ENCODE measurements at places on chromosomes 6 and 20.

- DNase-seq: no peak
Measured at GRCh38 chr6:28537509-28538140, 11.9 kb downstream of the GPX5 start.

DNA sequence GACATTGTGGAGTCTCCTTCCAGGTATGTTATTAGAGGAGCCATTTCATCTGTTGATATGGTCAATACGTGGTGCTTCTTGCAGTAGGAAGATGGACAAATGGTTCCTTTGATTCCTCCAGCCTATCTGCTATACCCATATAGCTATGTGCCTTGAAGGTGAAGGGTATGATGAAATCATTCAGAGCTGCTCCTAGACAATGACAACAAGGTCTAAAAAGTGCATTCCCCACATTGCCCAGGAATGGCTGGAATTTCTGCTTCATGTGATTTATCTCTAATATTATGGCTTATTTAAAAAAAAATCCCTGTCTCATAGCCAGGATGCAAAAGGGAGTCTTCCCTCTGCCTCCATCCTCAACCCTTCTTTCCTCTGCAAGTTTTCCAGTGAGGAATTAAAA, 14.1 kb downstream of the DAAM2 start:
- DNase-seq: no peak

DNA sequence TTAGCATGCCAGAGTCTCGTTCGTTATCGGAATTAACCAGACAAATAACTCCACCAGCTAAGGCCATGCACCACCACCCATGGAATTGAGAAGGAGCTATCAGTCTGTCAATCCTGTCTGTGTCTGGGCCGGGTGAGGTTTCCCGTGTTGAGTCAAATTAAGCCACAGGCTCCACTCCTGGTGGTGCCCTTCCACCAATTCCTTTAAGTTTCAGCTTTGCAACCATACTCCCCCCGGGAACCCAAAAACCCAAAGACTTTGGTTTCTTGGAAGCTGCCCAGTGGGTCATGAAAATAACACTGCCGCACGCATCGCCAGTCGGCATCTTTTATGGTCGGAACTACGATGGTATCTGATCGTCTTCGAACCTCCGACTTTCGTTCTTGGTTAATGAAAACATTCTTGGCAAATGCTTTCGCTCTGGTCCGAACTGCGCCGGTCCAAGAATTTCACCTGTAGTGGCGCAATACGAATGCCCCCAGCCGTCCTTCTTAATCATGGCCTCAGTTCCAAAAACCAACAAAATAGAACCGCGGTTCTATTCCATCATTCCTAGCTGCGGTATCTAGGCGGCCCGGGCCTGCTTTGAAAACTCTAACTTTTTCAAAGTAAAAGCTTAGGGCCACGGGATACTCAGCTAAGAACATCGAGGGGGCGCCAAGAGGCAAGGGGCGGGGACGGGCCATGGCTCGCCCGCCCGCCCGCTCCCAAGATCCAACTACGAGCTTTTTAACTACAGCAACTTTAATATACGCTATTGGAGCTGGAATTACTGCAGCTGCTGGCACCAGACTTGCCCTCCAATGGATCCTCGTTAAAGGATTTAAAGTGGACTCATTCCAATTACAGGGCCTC, 1958.5 kb upstream of the DEFB115 start:
- DNase-seq: no peak

- no peak for DNase-seq
Measured at GRCh38 chr6:80145509-80145908, 39.0 kb downstream of the BCKDHB start.

DNA sequence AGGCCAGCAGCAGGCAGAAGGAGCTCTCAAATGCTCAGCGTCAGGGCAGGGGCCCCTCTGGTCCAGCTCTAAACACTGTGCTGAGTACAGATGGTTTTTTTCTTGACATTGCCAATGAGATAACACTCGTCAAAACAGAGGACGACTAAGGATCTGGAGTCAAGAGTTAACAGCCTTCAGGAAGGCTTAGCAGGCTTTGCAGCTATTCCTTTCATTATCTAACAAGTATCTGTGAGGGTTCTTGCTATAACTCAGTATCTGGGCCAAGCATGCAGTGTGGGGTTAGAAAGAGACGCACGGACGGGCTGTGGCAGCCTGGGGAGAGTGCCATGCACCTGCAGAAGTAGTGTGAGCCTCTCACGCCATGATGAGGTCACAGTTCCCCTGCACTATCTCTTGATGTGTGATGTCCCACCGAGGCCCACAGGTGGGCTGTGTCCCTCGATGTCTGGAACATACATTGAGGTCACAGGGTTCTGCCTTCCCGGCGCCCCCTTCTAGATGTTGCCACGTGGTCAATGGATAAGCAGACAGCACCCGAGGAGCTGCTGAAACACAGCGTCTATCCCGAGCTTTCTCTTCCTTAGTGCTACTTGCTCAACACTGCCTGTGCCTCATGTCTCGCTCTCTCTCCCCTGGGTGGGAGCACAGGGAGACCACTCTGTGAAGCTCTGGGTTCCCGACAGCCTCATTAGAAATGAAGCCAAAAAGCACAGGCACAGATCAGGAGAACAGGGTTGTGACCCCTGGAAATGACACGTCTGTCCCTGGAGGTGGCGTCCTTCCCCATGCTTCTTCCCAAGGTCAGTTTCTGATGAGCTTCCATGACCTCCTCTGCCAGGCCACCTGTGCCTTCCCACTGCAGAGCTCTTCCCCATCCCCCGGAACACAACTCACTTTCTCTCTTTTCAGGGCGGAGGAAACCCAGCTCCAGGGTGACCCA, 85.5 kb upstream of the RPS6KA2 start:
- DNase-seq: no peak

GRCh38 chr6:109794201-109794923, 103.3 kb downstream of the FIG4 start:
- DNase-seq: no peak

- peak; percentile 44 for DNase-seq
Measured at GRCh38 chr6:100001915-100002388, 7.9 kb upstream of the MCHR2 start.

DNA sequence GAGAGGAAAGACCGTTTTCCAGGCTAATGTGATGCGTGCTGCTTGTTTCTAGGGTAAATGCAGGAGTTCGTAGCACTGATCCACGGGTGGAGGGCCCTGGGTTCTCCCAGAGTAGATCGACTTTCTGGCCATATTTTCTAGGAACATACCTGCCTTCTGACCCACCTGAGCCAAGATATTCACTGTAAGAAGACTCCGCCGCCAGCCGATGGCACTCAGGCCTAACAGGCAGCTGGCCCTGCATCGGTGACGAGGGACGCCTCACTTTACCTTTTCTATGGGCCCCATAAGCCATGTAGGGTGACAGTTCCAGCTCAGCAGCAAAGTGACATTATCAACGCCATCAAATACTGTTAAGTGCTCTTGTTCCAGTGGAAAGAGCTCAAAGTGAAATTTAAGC, 30.2 kb upstream of the FRMD1 start:
- no peak for DNase-seq

DNA sequence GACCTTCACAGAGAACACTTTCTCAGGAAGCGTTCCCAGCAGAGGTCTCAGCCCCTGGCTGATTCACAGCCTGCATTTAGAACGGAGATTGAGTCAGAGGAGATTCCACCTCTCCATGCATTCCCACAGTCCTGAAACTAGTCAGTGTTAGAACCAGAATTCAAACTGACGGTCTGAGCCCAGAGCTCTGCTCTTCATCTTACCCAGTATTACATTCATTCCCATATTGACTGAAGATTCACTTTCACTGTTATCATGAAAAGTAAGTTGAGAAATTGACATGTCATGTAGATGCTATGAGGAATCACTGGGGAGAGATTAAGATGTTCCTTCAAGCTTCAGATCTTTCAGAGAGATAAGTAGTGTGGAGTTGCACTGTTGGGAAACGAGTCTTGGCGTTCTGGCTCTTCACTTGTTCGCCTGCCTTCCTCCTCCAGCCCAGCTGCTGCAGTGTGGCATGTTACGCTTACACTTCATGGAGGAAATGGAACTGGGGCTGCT, 28.3 kb downstream of the MAS1 start:
- DNase-seq: no peak

DNA sequence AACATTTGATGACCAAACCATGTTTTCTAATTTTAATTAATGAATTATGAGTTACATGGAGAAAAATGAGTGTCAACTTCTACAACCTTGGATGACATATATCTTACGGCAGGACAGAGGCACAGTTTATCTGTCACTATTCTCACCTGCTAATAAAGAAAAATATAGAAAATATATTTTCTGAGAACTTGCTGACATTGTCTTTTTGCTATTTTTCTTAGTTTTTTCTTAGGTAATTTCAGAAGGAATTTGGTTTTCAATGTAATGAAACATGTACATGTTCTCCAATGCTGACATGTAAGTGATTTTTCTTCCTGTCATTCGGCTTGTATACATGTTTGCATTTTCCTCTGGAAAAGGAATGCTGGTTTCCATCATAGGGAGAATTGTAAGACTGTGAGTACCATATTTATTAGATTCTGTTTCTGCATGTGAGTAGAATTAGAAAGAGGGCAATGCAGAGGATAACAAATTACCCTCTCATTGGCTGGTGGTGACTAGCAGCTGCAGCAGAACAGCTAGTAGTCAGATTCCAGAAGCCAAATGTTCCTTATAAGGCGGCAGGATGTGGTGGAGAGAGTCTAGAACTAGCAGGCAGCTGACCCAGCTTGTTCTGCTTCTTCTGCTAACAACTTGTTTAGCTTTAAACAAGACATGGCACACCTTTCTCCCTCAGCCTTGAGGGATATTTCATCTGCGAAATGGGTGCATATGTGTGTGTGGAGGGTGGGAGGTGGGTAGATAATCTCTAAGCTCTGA, 132.8 kb upstream of the SPACA1 start:
- no peak for DNase-seq

GRCh38 chr20:42391807-42392206, 773.6 kb upstream of the CHD6 start:
- DNase-seq: no peak

- no peak for DNase-seq
Measured at GRCh38 chr6:70708448-70708847, 40.8 kb downstream of the SMAP1 start.

GRCh38 chr6:11331111-11331510, 98.6 kb upstream of the NEDD9 start:
- DNase-seq: no peak

DNA sequence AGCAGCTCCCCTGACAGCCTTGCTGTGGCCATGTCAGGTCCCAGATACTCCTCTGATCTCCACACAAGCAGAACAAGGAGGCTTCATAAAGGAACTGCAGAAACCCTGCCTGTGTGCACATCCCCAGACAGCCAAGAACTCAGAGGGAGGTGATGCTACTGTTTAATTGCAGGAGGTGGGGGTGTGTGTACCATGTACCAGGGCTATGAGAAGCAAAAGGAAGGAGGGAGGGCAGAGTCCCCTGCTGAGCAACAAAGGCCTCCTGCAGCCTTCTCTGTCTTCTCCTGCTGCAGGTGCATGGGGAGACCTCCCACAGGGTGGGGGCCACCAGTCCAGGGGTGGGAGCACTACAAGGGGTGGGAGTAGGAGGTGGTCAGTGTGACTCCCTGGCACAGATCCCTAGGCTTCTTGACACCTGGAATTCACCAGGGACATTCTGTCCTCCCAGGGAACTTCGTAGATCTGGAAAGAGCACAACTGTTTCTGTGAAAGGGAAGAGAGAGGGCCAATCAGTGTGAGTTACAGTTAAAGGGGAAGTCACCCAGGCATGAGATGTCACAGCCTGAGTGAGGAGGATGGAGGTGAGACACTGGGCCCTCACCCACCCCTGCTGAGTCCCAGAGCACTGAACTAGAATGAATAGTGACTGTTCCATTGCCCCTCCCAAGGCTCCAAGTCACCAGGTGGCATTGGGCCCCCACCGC, 2.8 kb downstream of the CST2 start:
- no peak for DNase-seq

GRCh38 chr6:8361259-8361658, 74.1 kb downstream of the SLC35B3 start:
- DNase-seq: no peak

DNA sequence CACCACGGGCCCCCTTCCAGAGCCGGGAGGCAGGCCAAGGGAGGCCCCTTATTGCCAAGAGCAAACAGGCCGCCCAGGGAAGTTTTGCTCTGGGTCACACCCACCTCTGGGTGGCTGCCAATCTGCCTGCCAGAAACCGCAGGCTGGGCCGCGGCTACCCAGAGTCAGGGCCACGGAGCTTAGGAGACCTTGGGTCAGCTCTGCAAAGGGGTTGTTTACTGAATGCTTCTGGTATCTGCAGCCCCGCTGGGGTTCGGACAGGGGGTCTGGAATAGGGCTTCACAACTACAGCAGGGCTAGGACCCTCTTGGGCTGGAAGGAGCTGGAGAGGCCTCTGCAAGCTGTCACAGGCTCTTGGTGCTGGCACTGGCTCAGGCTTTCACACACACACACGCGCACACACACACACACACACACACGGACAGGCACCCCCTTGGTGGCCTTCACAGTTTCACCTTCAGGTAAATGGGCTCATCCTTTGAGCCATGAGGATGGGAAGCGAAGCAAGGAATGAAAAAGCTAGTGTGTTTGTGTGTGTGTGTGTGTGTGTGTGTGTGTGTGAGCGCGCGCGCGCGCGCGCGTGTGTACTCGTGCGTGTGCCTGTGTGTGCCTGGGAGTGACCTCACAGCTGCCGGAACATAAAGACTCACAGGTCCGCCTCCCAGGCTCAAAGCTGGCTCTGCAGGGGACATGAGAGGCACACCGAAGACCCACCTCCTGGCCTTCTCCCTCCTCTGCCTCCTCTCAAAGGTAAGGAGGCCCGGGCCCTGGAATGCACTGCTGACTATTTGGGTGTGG, at the start of gene CCN5:
TSS of gene CCN5 (plus strand) at position 669 of the 798 bp plus-strand sequence. CDS start at position 691, 22 bp downstream.
- peak; percentile 94 for DNase-seq

GRCh38 chr20:5416086-5416485, 99.3 kb upstream of the PROKR2 start:
- DNase-seq: no peak

DNA sequence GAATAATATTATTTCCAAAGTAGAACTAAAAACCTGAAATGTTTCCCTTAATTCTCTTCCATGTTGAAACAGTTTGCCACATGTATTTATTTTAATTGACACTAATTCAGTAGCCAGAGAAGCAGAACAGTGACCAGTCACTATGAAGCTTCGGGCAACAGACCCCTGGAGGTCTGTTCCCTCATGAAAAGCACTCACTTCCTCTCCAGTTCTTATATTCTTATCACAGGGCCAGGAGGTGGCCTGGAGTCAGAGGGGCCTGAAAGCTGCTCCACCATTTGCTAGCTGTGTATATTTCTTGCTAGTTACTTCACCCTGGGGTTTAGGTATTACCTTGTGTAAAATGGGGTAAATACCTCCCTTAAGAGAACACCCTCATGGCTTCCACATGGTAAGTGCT, 49.1 kb downstream of the MAP7 start:
- DNase-seq: no peak

- no peak for DNase-seq
Measured at GRCh38 chr6:122713138-122713537, 66.4 kb upstream of the FABP7 start.

DNA sequence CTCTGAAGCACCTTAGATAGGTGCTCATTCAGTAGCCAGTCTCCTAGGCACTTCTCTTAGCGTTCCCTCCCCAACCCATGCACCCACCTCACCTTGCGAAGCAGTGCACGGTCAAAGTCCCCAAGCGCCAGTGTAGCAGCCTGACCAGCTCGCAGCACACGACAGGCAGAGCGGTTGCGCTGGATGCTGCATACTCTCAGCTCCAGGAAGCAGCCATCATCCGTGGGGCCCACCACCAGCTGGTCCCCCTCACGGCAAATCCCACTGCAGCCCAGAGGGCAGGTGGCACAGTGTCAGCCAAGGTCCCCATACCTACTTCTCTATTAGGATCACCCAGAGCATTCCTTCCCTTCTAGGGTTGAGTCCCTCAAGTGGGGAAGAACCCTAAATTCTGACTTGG, 6.5 kb downstream of the GTPBP2 start:
- DNase-seq: no peak

GRCh38 chr20:1568163-1568490, 10.6 kb upstream of the SIRPD start:
- no peak for DNase-seq

- no peak for DNase-seq
Measured at GRCh38 chr20:63149531-63150192, 66.3 kb downstream of the YTHDF1 start.

Data from Calu3 (cell line).